GM23248 (cell line): ENCODE measurements at places on chromosomes 16 and 17.
A peak's percentile ranks its signal among the peaks of the same experiment; 100 is the strongest.

DNA sequence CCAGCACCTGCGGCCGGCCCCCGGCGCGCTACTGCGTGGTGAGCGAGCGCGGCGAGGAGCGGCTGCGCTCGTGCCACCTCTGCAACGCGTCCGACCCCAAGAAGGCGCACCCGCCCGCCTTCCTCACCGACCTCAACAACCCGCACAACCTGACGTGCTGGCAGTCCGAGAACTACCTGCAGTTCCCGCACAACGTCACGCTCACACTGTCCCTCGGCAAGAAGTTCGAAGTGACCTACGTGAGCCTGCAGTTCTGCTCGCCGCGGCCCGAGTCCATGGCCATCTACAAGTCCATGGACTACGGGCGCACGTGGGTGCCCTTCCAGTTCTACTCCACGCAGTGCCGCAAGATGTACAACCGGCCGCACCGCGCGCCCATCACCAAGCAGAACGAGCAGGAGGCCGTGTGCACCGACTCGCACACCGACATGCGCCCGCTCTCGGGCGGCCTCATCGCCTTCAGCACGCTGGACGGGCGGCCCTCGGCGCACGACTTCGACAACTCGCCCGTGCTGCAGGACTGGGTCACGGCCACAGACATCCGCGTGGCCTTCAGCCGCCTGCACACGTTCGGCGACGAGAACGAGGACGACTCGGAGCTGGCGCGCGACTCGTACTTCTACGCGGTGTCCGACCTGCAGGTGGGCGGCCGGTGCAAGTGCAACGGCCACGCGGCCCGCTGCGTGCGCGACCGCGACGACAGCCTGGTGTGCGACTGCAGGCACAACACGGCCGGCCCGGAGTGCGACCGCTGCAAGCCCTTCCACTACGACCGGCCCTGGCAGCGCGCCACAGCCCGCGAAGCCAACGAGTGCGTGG, 1.5 kb downstream of the NTN1 start:
- peak; percentile 55 for DNase-seq

- DNase-seq = peak; percentile 74
These were observed 3.7 kb upstream of the CNP start for GRCh38 chr17:41962768-41963434.

GRCh38 chr17:52271781-52272180, 113.3 kb upstream of the CA10 start:
- DNase-seq = no peak

DNA sequence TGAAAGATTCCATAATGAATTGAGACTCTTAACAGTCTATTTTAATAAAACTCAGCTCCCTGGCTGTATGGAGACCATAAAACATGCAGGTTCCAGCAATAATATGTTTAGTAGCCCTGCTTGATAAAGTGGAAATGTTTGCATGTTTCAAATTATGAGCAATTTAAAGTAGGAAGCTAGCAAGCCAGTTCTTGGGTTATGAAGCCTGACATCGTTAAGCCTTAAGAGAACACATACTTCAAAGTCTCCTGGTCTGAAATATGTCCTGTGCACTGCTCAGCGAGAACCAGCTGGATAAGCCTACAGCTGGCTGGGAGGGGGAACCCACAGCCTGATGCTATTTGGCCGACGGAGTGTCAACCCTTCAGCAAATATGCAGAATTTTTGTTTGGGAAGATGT, 140.3 kb downstream of the SALL1 start:
- no peak for DNase-seq

GRCh38 chr16:58366247-58367031, 25.8 kb upstream of the GINS3 start:
- peak; percentile 60 for DNase-seq

GRCh38 chr16:22977294-22977697, 163.3 kb downstream of the HS3ST2 start:
- peak; percentile 38 for DNase-seq

DNA sequence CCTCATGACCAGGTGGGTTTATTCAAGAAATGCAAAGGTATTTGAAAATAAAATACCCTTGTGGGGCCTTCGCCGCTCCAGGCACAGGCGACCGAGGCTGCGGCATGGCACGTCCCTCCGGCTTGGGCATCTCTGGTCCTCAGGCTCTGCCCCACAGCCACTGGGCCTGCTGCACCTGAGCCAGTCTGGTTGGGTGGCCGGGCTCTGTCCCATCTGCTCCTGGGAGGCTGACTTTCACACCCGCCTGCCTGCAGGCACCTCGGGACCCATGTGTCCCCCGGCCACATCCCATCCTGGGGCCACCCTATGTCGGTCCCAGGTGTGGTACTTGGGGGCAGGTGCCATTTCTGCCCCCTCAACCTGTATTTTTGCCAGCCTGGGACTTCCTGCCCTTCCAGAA, 20.9 kb downstream of the OSBPL7 start:
- DNase-seq = no peak

DNA sequence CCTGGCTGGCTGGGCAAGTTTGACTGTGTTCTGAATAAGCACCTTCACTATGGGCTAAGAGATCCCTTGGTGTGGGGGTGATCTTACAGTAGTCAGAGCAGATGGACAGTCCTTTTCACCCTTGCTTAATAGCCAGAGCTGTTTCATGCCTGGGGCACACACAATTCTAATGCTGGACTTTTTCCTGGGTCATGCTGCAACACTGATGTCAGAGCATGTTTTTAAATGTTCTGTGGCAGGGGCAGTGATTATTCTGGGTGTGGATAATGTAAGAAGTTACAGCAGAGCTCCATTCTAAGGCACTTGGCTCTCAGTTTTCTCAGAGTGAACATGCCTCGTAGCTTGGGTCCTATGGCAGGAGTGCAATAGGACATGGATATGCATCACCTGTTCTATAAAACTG, 4.0 kb upstream of the CD68 start:
- DNase-seq = peak; percentile 58

DNA sequence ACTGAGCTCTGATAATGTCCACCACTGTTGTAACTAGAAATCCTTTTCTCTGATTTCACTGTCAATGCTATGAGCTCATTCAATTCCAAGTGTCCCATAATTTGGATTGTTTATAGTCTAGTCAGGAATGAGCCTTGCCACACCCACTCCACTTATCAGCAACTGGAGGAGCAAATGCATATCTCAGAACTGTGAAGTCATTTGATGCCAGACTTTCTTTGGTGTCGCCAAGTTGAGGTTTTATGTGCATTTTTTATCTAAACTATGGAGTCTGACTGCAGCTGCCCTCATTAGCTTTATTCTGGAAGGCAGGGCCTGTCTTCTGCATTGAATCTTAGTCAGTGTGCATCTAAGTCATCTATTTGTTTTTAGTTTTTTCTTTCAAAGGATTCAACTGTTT, 361.3 kb downstream of the PMP22 start:
- peak; percentile 13 for DNase-seq

- no peak for DNase-seq
These were observed 23.5 kb downstream of the NUBP1 start for GRCh38 chr16:10767127-10767526.

GRCh38 chr16:86231996-86232350, 278.4 kb upstream of the FOXF1 start:
- DNase-seq = no peak

GRCh38 chr17:73742948-73743381, 98.7 kb upstream of the SDK2 start:
- no peak for DNase-seq
